Activated CD4-positive, alpha-beta T cell treated with anti-CD3 and anti-CD28 coated beads, Interleukin-2, Interleukin-4, amounts not matched to agents 100 ng/mL and 50 ng/mL, durations not matched to agents 16 hours and 8 hours (primary cell): ENCODE measurements at places on chromosomes 3 and 15.

- DNase-seq, result no peak
These were observed 135.9 kb downstream of the P2RY1 start for GRCh38 chr3:152970851-152971250.

- no peak for DNase-seq
These were observed 237.3 kb upstream of the ZBTB20 start for GRCh38 chr3:115384381-115384780.

GRCh38 chr3:161171113-161171512 is 50.0 kb upstream of the NMD3 start:
- DNase-seq, result no peak

GRCh38 chr15:78007211-78007931 is 70.1 kb downstream of the TBC1D2B start:
- DNase-seq, result no peak

GRCh38 chr15:51398626-51399025 is 57.2 kb downstream of the GLDN start:
- no peak for DNase-seq

DNA sequence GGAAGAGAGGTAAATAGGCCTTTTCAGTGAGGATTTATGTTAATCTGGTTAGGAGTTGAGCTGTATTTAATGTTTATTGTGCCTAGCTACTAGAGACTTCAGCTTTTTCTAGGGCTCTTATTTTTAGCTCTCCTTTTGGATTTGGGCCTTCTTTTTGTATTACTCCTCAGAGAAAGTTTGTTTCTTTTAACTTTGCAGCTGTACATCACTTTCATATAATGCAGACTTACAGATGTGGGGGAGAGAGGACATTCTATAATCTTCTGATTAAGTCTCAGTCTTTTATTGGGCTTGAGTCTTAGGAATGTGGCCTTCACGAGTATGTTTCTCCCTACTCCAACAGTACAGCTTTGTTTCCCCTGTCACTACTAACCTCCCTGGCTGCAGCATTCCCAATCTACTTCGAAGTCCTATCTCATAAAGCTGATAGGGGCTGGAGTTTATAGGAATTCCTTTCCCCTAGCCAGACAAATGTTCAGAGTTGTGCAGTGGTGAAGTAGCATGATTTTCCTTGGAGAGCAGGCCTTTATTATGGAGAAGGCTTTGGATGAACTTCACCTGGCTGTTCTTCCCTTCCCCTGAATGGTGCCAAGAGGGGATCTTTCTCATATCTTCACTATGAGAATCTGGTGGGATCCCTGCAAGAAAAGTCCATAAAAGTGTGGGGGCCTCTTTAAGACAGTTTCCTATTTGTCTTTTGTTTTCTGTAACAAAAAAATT is 82.2 kb upstream of the CBLB start:
- no peak for DNase-seq

- peak; percentile 30 for DNase-seq
These were observed 49.1 kb upstream of the LIMD1 start for GRCh38 chr3:45545476-45545875.

- peak; percentile 57 for DNase-seq
These were observed at the start of gene GCSAM for GRCh38 chr3:112132975-112133448. TSS of gene GCSAM (minus strand) at chr3:112133248. CDS start at chr3:112133120, 128 bp downstream.

DNA sequence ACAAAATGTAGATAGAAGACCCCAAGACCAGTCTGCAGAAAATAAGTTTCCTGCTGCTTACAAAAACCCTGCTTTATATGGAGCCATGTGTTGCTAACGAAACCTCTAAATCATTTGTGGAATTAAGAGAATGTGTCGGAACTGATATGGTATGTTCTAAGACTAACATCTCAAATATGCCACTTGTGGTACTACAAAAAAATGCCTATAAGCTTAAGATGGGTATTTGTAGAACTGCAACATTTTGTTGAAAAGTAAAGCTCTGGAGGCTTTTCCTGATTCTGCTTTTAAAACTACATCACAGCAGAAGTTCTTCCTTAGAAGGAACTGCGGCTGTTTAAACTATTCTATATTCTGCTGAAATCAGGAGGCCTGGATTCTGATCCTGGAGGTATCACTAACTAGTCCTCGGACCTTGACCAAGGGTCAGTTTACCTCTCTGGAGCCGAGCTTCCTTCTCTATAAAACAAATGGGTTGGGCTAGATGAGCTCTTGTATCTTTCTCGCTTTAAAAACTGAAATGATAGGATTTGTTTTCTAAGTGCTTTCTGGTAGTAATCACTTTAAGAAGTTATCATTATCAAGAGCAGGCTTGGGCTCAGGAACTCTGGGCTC is 74.9 kb downstream of the RAD18 start:
- DNase-seq, result no peak

DNA sequence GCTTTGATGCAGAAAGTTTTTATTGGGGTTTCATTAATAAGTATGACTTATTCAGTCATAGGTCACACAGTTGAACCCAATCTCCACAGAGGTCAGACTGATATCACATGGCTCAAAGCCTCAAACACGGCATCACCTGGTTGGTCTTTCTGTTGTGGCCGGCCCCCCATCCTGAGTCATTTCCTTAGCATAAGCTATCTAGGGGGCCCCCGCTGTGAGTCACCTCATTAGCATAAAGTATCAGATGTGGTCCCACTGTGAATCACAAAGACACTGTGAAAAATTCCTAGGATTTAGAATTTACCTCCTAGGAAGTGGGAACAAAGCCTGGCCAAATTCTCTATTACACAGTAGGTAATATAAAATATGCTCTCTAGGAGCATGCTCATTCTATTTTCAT is 502.2 kb downstream of the PYDC2 start:
- DNase-seq, result no peak

DNA sequence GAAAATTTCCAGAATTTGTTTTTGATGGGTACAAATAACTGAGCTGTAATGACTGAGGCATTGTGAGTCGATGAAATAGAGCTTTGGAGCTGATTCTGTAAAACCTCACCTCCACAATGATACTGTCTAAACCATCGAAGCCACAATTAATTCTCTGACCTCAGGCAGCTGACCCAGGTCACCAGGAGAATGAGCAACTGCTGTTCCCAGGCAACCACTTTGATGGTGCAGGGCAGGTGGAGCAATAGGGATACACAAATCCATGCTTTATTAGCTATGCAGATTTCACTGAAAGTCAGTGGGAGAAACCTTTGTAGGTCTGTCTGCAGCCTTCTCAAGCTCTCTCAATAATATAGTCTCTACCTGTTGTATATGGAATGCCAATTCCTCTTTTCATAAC is 204.4 kb downstream of the RYR3 start:
- no peak for DNase-seq

DNA sequence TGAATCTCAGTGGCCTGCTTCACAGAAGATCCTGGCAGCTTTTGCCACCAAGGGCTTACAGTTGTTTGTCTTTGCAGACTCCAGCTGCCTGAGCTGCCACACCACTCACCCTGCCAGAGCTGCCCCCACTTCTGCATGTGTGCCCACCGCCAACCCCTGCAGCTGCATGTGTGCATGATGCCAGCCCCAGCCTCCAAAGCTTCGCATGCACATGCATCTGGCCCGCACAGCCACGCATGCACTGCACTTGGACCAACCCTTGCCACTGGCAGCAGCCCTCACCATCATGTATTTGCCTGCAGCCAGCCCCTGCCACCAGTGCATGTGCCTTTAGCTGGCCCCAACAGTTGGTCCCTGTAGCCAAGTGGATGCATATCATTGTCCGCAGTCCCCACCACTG is 31.3 kb downstream of the CCDC54 start:
- no peak for DNase-seq

- DNase-seq, result no peak
These were observed 123.3 kb upstream of the TP63 start for GRCh38 chr3:189507856-189508255.

DNA sequence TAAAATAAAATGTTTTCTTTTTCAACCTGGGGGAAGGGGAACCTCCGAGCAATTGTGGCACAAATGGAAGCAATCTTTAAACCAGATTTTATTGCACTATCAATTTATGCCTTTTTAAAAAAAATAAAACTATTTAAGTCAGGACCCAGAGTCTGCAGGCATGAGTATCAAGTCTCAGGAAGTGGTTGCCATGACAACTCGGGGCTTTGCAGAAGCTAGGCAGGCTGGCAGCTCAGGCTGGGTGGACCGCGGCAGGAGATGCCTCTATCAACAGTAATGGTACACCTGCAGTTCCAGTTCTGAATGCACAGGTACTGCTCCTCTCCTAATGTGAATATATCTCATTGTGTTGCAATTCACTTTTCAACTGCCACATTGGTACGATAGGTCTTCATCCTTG is 447.7 kb downstream of the GABRG3 start:
- DNase-seq, result no peak

DNA sequence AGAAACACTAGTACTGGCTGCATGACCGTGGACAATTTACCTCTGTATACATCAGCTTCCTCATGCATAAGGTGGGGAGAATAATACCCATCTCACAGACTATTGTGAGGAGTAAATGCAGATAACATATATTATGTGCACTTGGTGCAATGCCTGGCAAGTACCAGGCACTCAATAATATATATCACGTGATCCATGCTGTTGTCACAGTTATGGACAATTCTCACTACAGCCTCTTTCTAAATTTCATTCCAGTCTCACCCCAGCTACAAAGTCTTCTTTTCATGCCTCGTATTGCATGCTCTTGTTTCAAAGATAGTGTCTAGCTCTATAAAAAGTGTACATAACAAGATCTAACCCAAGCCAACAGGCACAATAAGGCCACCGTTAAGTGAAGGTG is 494.3 kb upstream of the ADAMTS9 start:
- DNase-seq, result no peak

DNA sequence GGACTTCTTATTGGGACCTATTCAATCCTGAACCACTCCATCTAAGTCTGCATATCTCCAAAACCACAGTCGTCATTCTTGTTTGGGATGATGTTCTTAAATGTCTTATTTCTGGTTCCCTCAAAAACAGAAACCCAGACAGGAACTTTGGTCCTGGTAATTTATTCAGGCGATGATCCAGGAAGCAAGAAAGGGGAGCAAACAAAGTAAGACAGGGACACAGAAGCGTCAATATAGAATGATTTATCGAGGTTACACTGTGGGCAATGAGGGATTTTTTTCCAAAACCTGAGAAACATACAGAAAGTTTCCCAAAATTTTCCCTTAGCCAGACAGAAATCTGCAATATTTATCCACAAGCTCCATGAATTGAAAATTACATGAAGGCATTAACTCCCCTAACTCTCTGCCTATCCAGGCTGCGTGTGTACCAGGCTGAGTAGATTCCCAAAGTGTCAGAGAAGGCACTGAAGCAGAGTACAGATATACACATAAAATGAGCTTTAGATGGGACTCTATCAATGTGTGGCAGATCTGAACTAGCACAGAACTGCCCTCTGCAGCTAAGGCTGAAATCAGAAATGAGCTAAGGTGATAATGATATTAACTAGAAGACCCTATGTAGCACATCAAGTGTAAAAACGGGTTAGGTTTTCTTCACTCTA is 43.2 kb downstream of the TP63 start:
- no peak for DNase-seq

GRCh38 chr3:112774293-112774926 is 72.3 kb downstream of the CD200R1L start:
- no peak for DNase-seq

DNA sequence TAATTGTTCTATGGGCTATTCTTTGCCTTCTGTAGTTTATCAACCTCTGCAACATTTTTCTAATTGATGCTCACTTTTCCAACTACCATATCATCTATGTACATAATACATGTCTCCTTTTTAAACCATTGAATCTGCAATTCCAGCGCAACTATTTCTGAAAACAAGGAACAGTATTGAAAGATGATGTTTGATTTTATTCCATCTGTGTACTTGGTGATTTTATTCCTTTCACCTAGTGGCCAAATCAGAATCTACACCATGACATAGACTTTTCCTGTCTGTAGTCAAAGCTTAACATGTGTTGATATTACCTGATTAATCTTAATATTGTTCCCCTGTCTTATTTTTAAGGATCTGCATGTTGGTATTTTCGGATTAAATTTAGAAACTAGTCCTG is 13.0 kb downstream of the NKTR start:
- DNase-seq, result no peak

DNA sequence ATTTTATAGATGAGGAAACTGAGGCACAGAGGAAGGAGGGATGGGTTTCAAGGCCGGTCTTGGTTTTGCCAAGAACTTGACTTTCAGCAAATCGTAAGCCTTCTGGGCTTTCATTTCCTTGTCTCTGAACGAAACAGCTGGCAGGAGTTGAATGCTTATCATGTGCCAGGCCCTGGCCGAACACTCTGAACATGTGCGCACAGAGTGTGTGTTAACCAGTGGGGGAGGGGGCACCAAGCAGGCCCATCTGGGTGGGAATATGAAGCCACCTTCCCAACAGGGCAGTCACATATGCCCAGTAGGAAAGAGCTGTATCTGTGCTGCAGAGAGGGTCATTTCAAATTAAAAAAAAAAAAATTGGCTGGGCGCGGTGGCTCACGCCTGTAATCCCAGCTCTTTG is 29.3 kb downstream of the ZNF710 start:
- DNase-seq, result no peak

DNA sequence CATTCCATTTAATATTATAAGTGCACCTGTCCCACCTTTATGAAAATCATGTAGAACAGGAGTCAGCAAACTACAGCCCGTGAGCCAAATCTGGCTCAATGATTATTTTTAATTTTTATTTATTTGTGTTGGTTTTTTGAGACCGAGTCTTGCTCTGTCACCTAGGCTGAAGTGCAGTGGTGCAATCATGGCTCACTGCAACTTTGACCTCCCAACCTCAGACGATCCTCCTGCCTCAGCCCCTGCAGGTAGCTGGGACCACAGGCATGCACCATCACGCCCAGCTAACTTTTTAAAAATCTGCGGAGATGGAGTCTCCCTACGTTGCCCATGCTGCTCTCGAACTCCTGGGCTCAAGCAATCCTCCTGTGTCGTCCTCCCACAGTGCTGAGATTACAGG is 42.0 kb downstream of the MYO1E start:
- no peak for DNase-seq

DNA sequence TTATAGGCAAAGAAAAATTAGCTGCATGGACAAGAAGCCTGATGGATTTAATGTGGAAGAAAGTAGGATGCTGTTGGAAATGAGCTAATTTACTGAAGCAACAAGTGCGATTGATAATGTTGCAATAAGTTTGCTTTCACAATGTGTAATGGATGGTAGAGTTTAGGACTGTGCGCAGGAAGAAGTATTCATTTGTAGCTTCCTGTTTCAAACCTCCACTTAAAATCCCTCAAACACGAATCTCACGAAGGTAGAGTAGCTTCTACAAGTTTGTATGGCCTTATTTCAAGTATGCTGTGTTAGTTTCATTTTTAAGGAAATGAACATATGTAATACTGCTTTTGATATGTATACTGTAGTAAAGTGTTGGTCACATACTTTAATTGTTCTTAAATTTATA is 42.3 kb downstream of the KCNH8 start:
- peak; percentile 76 for DNase-seq

GRCh38 chr3:101884776-101885175 is 35.5 kb downstream of the NFKBIZ start:
- no peak for DNase-seq

- DNase-seq, result no peak
These were observed 3.5 kb downstream of the CCK start for GRCh38 chr3:42262525-42262924.
